DND-41 (cell line): ENCODE measurements at places on chromosomes 13 and 19.

- DNase-seq = no peak
- H3K4me1 ChIP-seq = no peaks in the 10 kb centered on the region
- H3K4me3 ChIP-seq = no peak overlapping the region
Observed at GRCh38 chr13:45055902-45056648, 64.2 kb upstream of the GTF2F2 start.

DNA sequence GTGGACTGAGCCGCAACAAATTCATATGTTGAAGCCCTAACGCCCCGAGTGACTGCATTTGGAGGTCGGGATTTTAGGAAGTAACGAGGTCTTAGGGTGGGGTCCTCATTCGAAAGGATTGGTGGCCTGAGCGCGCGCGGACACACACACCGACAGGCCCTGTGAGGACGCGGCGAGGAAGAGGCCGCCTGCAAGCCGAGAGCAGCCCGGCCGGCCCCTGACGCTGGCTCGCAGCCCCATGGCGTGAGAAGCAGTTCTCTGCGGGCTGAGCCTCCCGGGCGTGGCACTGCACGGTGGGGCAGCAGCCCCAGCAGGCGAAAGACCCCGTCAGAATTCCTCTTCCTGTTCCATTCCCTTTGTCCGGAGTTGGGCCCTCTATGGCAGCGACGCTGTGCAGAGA lies 131.2 kb downstream of the CRYL1 start:
- no peaks in the 10 kb centered on the region for H3K27me3 ChIP-seq

DNA sequence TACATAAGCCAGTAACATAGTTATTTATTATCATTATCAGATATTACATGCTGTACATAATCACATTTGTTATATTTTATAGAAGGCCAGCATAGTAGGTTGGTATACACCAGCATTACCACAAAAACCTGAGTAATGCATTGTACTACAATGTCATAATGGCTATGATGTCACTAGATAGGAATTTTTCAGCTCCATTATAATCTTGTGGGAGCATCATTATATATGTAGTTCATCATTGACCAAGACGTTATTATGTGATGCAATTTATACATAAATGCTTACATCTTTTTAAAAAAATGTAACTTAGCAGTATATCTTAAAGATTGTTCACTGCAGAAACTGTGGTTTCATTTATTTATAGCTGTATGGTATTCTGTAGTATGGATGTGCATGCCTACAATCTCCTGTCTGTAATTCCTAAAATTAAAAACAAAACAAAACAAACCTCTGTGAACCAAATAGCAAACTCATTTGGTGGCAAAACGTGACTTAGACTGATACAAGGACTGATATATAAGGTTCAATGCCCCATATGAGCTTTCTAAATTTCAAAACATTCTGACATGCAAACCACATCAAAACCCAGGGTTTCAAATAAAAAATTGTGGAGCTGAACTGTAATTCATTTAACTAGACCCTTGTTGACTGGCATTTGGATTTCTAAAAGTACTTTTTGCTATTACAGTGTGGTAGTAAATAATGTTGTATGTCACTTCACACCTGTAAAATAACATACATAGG lies 250.9 kb downstream of the DLEU7 start:
- peaks cover 99% of the 10 kb centered on the region for H3K4me1 ChIP-seq
- no peak overlapping the region for H3K4me3 ChIP-seq
- no peak for DNase-seq
- peak overlapping the region; percentile 96 for H3K27ac ChIP-seq
- H3K27me3 ChIP-seq = no peaks in the 10 kb centered on the region
- no peaks in the 10 kb centered on the region for H3K36me3 ChIP-seq

- H3K4me3 ChIP-seq = no peak overlapping the region
- H3K27ac ChIP-seq = no peak overlapping the region
- H3K4me1 ChIP-seq = no peaks in the 10 kb centered on the region
- H3K36me3 ChIP-seq = no peaks in the 10 kb centered on the region
Observed at GRCh38 chr19:9947441-9947840, 11.1 kb upstream of the OLFM2 start.

GRCh38 chr19:8392017-8392591 lies 1.9 kb downstream of the RAB11B start:
- no peak overlapping the region for H3K27ac ChIP-seq

- H3K4me3 ChIP-seq = no peak overlapping the region
- H3K27ac ChIP-seq = no peak overlapping the region
- no peaks in the 10 kb centered on the region for H3K27me3 ChIP-seq
- H3K36me3 ChIP-seq = peaks cover 46% of the 10 kb centered on the region
Observed at GRCh38 chr19:40726279-40726678, 9.4 kb downstream of the ITPKC start.

- H3K36me3 ChIP-seq = no peaks in the 10 kb centered on the region
- H3K27ac ChIP-seq = no peak overlapping the region
- peaks cover 18% of the 10 kb centered on the region for H3K4me1 ChIP-seq
- no peak for DNase-seq
Observed at GRCh38 chr19:51111606-51112005, 3.4 kb upstream of the CTU1 start.

DNA sequence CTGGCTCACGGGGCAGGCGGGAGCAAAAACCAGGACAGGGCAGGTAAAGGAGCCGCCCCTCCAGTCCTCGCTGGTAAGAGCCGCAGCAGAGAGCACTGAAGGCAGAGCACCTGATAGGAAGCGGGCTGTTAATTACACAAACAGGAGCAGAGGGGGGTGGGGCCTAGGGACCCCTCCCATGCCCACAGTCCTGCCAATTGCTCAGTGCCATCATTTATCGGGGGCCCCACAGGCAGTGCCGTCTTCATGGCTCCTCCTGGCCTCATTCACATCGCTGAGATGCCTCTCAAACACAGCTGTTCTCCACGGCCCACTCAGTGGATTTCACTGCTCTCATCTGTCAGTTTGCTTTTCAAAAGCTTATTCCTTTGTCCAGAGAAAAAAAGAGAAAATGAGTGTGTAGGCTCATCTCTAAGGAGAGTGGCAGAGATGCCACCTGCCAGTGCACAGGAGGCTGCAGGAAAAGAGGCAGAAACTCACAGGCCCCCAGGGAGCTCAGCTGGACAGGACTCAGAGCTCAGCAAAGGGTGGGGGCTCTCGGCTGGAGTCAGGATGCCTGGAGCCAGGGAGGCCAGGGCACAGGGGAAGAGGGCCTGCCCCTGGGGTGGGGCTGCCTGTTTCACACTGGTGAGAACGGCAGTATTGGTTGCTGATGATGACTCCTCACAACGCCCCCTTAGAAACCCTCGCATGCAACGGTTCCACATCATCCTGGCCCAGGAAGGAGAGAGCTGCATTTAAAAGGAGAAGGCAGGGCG lies 174.6 kb downstream of the COL4A1 start:
- H3K27me3 ChIP-seq = peaks cover 8% of the 10 kb centered on the region
- no peaks in the 10 kb centered on the region for H3K36me3 ChIP-seq
- no peak for DNase-seq
- H3K4me3 ChIP-seq = no peak overlapping the region
- peaks cover 9% of the 10 kb centered on the region for H3K4me1 ChIP-seq
- no peak overlapping the region for H3K27ac ChIP-seq

- H3K4me3 ChIP-seq = no peak overlapping the region
- DNase-seq = no peak
Observed at GRCh38 chr19:7427944-7428343, 60.9 kb downstream of the PEX11G start.

GRCh38 chr13:110881839-110882627 lies 32.8 kb downstream of the ANKRD10 start:
- no peak overlapping the region for H3K27ac ChIP-seq
- no peak overlapping the region for H3K4me3 ChIP-seq
- no peaks in the 10 kb centered on the region for H3K27me3 ChIP-seq
- no peaks in the 10 kb centered on the region for H3K4me1 ChIP-seq

GRCh38 chr19:44813070-44813840 lies 4.4 kb downstream of the BCAM start:
- H3K4me1 ChIP-seq = no peaks in the 10 kb centered on the region
- DNase-seq = no peak
- H3K27me3 ChIP-seq = no peaks in the 10 kb centered on the region
- no peak overlapping the region for H3K4me3 ChIP-seq

- H3K36me3 ChIP-seq = no peaks in the 10 kb centered on the region
- H3K27ac ChIP-seq = no peak overlapping the region
- no peak for DNase-seq
- H3K4me1 ChIP-seq = no peaks in the 10 kb centered on the region
Observed at GRCh38 chr13:39835253-39835652, 179.8 kb downstream of the COG6 start.

- H3K36me3 ChIP-seq = peaks cover 27% of the 10 kb centered on the region; the same call in 1 of the 2 replicates
- DNase-seq = peak; percentile 52
- no peaks in the 10 kb centered on the region for H3K27me3 ChIP-seq
- peak overlapping the region; percentile 97 for H3K27ac ChIP-seq
- peak overlapping the region; percentile 85 for H3K4me3 ChIP-seq
Observed at GRCh38 chr19:55258476-55258827, 365 bp downstream of the PPP6R1 start.

DNA sequence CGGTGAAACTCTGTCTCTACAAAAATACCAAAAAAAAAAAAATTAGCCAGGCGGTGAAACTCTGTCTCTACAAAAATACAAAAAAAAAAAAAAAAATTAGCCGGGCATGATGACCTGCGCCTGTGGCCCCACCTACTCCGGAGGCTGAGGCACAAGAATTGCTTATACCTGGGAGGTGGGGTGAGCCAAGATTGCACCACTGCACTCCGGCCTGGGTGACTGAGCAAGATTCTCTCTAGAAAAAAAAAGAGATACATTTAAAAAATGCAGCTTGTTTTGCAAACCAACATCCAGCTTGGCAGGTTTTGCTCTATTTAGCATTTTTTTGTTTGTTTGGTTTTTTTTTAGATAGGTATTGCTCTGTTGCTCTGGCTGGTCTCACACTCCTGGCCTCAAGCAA lies 6.7 kb upstream of the PGPEP1 start:
- H3K36me3 ChIP-seq = no peaks in the 10 kb centered on the region
- H3K27me3 ChIP-seq = no peaks in the 10 kb centered on the region
- DNase-seq = no peak
- no peak overlapping the region for H3K4me3 ChIP-seq
- peaks cover 7% of the 10 kb centered on the region for H3K4me1 ChIP-seq

GRCh38 chr13:40341096-40341471 lies 325.4 kb downstream of the FOXO1 start:
- peaks cover 3% of the 10 kb centered on the region for H3K27me3 ChIP-seq
- no peaks in the 10 kb centered on the region for H3K36me3 ChIP-seq
- H3K4me1 ChIP-seq = no peaks in the 10 kb centered on the region
- DNase-seq = no peak

DNA sequence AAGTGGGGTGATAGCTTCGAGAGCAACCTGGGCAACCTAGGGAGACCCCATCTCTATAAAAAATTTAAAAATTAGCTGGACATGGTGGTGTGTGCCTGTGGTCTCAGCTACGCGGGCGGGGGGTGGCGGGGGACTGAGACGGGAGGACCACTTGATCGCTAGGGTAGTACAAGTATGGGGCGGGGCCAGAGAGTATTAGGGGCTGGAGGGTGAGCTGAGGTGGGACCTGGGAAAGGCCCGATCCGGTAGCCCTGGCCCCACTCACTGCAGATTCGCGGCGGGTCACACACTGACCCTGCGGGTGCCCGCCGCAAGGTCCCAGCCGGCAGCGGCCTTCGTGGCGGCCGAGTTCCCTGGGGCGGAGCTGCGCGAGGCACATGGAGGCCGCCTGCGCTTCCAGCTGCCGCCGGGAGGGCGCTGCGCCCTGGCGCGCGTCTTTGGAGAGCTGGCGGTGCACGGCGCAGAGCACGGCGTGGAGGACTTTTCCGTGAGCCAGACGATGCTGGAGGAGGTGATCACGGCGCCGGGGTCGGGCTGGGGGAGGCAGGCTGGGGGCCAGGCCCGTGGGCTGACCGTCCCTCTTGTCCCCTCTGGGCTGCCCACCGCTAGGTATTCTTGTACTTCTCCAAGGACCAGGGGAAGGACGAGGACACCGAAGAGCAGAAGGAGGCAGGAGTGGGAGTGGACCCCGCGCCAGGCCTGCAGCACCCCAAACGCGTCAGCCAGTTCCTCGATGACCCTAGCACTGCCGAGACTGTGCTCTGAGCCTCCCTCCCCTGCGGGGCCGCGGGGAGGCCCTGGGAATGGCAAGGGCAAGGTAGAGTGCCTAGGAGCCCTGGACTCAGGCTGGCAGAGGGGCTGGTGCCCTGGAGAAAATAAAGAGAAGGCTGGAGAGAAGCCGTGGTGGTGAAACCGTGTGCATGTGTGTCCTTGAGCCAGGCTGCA lies 2.0 kb upstream of the ARHGAP45 start:
- H3K4me3 ChIP-seq = no peak overlapping the region
- DNase-seq = peak; percentile 62
- H3K4me1 ChIP-seq = peaks cover 47% of the 10 kb centered on the region
- no peak overlapping the region for H3K27ac ChIP-seq
- H3K36me3 ChIP-seq = peaks cover 19% of the 10 kb centered on the region

GRCh38 chr13:90717451-90717936 lies 630.0 kb upstream of the MIR17HG start:
- no peaks in the 10 kb centered on the region for H3K27me3 ChIP-seq
- no peaks in the 10 kb centered on the region for H3K36me3 ChIP-seq
- H3K4me3 ChIP-seq = no peak overlapping the region
- no peak overlapping the region for H3K27ac ChIP-seq
- no peaks in the 10 kb centered on the region for H3K4me1 ChIP-seq
